Spleen (tissue), 13 donors: ENCODE measurements at places on chromosomes 7 and 10. TPM values are rescaled to one million over a fixed set of nuclear protein-coding genes. Genes with fewer than 3 reads are reported as not detected.

Gene HOXA7
- 2.2 TPM for total RNA-seq

Gene CALY
- 1.6 TPM for total RNA-seq

Gene FANK1
- total RNA-seq: 1.0 TPM

Gene LIPF
- total RNA-seq: not detected

Gene C10orf67
- not detected for total RNA-seq

Gene TNS3
- 142 TPM for total RNA-seq

GRCh38 chr10:96025566-96025965, 17.8 kb upstream of the CCNJ start:
- no peak for DNase-seq

DNA sequence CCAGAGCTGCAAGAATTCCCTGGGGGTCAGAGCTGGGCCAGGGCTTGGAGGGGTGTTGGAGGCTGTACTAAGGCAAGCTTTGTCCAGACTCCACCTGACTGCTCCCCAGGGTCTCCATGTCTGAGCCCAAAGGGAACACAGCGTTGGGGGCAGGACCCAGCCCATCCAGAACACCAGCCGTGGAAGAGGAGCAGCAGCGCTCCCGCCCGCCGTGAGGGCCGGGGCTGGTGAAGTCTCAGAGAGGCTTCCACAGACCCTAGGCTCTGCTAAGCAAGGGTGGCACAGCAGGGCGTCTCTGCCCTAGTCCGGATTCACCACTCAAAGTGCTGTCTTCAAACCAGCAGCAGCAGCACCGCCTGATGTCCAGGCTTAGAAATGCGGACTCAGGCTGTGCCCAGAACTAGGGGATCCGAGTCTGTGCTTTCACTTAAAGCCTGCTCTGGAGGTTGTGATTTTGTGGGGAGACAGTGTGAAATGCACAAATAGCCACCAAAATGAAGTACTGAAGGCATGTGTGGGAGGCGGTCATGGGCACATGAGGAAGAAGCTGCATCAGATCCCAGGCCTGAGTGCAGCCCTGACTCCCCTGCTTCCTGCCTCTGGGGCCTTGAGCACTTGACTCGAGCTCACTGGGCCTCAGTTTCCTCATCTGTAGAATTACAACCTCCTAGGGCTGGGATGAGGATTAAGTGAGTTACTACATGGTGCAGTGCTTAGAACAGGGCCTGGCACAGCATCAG, 16.6 kb upstream of the AQP1 start:
- no peak for DNase-seq

- DNase-seq: no peak
Observed at GRCh38 chr7:77465256-77465655, 49.1 kb upstream of the GSAP start.

GRCh38 chr10:109895095-109895818, 28.1 kb downstream of the XPNPEP1 start:
- DNase-seq: no peak

- DNase-seq: peak; percentile 71
Observed at GRCh38 chr10:48459270-48460150, 145.4 kb downstream of the ARHGAP22 start.

GRCh38 chr7:33792547-33793105, 112.7 kb upstream of the BMPER start:
- no peak for DNase-seq

GRCh38 chr7:49255054-49255453, 330.7 kb downstream of the CDC14C start:
- no peak for DNase-seq

DNA sequence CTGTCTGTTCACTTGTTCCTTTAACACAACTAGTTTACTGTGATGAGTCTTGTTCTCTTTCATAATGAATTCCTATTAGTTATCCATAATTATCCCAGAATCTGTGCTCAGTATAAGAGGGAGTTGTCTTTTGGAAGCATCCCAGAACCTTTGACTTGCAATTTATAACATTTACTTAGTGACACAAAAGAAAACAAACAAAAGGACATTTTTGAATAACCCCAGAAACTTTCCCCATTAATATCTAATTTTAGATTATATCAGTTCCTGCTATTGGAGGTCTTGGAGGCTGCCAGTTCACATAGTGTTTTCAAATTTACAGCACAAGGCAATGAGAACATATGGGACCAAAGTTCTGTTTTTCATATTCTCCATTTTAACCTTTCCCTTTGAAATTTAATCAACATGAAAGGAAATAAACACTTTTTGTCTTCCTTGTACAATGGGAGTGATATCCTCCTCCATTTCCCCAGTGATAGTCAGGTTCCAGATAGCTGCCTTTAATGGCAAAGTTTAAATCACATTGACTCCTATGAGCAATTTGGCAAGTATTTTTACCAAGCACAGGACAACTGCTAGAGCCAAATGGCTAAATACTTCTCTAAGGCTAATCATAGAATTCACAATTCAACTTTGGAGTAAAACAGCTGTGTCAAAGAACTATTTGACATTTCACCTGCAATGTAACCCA, 37.1 kb upstream of the GNAT3 start:
- DNase-seq: no peak

DNA sequence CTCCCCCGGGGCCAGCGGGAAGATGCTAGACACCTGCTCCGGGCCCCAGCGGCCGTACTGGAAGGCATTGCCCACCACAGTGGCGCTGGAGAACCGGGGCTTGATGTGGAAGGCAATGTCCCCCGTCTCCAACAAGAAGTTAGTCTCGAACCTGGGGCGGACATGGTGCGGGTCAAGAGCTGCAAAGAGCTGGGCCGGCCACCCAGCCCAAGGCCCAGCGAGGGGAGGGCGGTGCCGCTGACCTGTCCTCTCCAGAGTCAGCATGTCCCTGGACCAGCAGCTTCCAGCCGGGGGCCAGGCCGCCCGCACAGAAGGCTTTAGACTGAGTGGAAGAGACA, 551 bp downstream of the GRIFIN start:
- no peak for DNase-seq
